ENCODE measurements at places on chromosomes 2 and 18.

GRCh38 chr2:73993376-73993775 lies 8.7 kb downstream of the TET3 start:
- no peak for DNase-seq

DNA sequence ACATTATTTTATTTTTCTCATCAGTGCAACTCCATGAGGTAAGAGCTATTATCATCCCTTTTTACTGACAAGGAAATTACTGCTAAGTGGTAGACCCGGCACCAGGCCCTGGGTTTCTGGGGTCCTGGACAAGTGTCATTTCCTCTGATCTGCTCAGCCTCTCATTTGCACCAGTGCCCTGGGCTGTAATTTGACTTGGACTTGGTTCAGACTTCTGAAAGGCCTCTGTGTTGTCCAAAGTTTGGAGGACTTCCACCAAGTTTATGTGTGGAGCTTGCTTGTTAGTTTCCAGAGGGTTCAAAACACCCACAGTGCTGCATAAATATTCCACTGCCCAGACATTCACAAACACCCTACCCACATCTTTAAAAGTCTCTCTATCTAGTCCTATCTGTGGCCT lies 44.0 kb upstream of the PPP1CB start:
- DNase-seq, result no peak

GRCh38 chr2:212484563-212485080 lies 54.0 kb downstream of the ERBB4 start:
- DNase-seq, result no peak

DNA sequence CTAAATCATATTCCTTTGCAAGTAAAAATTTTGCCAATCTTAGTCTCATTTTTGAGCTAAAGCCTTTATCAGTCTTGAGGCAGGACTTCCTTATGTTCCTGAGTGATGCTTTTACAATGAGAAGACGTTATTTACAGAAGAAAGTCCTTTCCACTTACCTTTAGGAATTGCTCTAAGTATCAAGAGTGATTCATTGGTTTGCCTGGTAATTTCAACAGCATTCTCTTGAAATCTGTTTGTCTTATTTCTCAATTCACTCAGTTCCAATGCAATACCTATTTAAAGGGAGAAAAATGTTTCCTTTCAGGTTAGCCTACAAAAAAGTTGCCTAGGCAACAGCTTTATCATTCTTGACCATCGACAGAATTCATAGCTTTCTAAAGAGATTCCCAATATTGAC lies 137.2 kb downstream of the LAMA1 start:
- DNase-seq, result no peak

- no peak for DNase-seq
These were observed 84.0 kb upstream of the NEUROD1 start for GRCh38 chr2:181764095-181764963.

DNA sequence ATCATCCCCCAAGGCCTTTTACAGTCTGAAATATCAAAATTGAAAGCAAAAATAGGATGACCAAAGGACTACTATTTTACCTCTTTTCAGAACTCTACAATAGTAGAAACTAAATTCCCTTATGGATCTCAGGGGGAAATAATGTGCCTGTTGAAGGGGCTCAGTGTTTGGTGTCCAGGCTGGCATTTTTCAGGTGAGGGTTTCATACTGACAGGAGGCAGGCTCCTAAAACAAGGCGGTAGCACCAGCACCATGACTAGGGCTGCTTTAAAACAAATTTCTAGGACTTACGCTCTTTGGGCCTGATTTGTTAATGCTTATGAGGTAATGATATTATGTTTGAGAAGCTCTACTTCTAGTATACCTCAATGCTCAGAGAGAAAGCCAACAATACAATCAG lies 5.2 kb upstream of the BOLA3 start:
- no peak for DNase-seq

DNA sequence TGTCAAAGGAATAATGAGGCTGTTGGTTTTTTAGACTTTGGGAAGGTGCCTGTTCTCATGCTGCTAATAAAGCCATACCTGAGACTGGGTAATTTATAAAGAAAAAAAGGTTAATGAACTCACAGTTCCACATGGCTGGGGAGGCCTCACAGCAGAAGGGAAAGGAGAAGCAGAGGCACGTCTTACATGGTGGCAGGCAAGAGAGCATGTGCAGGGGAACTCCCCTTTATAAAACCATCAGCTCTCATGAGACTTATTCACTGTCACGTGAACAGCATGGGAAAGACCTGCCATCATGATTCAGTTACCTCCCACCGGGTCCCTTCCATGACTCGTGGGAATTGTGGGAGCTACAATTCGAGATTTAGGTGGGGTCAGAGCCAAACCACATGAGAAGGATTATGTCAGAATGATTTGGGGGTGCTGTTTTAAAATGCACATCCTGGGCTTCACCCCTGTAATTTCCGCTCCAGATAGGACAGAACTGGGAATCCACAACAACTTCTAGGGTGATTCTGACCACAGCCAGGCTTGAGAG lies 37.8 kb downstream of the TCF7L1 start:
- DNase-seq, result no peak

DNA sequence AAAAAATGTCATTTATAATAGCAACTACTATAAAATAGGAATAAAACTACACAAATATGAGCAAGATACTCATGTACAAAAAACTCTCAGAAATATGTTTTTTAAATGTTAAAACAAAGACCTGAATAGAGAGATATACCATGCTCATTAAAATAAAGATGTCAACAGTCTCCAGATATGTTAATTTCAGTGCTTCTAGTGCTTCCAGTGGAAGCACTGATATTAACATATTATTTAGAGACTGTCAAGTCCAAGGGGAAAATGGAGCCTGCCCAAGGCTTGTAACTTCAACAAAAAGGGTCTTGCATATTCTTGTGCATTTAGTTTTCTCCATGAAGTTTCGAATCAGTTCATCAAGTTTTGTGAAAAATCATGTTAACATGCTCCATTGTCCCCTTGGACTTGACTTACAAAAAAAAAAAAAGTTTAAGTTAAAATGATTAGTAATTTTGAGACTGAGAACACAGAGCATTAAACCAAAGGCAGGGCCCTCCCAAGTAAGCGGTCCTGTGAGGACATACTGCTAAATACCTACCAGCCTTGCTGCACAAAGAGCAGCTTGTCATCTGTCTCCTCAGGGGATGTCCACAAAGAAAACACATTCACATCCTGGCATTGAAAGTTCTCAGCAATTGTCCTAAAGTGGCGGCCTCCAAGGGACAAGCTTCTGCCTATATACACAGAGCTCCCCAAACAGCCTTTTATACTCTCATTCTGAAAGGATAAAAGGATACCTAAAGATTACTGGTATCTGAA lies 501.9 kb upstream of the CHAC2 start:
- DNase-seq, result no peak

GRCh38 chr18:28963481-28963880 lies 786.6 kb upstream of the CDH2 start:
- no peak for DNase-seq

Measured in NCI-H1105 treated with DMSO at 0.1 percent for 48 hours (cell line).